ENCODE measurements at places on chromosomes 2 and 18.

- no peak for DNase-seq
These were observed 1073.3 kb downstream of the SOCS6 start for GRCh38 chr18:71362140-71362539.

DNA sequence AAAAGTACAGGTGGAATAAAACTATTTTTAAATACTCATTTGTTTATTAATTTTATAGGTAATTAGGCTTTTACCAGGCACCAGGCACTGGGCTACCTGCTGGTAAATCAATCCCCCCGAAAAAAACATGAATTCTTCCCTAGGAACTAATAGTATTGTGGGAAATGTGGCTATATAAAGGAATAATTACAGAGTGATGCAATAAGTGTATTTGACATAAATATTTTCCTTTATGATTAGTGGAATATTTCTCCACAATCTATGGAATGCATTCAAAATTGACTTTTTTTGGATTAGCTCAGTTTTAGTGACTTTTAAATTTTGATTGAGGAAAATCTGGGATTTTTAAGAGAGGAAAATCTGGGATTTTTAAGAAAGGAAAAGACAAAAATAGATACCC, 109.7 kb upstream of the BZW1 start:
- DNase-seq, result no peak

- DNase-seq, result peak; percentile 32
These were observed 29.4 kb upstream of the NCOA1 start for GRCh38 chr2:24461685-24462084.

DNA sequence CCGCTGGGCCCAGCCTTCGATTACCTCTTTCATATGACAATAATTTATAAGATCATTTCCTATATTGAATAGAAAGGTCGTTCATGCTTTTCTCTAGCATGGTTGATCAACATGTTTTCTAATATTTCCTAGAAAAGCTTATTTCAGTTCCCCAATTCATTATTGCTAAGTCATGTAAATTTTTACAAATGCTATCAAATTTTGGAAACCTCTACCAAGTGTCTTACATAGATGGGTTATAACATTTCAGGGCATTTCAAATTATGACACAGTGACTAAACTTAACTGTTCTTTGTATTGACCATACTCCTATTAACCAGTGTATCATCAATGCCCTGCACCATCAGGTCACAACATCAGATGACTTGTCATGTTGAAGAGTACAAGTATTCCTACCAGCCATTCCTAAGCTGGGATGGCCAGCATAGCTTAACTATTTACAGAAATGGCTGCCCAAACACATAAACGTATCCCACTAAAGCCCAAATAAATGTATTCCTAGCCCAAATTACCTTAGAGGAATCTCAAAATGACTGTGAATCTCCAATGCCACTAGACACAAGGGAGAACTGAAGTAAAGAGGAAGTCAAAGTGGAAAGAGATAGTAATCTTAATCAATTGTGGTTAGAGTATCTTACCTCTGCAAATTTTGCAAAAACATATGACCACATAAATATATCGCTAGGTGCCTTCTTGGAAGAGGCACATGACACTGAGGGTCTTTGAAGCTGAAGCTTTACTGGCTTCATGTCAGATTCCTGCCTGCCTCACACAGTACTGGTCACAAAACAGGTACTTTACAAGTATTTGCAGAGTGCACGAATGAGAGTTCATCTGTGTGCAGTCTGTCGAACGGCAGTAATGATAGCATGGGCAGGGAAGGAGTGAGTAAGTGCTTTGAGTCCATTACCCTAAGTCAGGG, 87.3 kb upstream of the TLK1 start:
- no peak for DNase-seq

- no peak for DNase-seq
These were observed 130.1 kb upstream of the DAPL1 start for GRCh38 chr2:158664987-158665386.

GRCh38 chr2:151777487-151777886, 43.2 kb upstream of the NEB start:
- DNase-seq, result no peak

DNA sequence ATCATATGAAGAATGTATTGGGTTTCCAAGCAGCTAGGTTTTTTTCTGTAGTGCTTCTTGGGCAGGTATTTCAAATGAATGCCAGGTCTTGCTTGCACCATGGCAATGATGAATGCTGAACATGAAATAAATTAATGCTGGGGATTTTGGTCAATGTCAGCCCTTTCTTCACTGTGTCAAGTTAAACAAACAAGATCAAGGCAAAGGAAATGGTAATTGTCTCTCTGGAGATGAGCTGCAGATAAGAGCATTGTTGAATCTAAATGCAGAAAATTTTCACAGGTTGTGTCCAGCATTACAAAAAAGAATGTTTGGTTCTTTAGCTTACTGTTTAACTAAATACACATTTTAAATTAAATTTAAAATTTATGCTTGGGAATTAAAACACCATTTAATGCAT, 144.3 kb downstream of the GPD2 start:
- DNase-seq, result no peak

DNA sequence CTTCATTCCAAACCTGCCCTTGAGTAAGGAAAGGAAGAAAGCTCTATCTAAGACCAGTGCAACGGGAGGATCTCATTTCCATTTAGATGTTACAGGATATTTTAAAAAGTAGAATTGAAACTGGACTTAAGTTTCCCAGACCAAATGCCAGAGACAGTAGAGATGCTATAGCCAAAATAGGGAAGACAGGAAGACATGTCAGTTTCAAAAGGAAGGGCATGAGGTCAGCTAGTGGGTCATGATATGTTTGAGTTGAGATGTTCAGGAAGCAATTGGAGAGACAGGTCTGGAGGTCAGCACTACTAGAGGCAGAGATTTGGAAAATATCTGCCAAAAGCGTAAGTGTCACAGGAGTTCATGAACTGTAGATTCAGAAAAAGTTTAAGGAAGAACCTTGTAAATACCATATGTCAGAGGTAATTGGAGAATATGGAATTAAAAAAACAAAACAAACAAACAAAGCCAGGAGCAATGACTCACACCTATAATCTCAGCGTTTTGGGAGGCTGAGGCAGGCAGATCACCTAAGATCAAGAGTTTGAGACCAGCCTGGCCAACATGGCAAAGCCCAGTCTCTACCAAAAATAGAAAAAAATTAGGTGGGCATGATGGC, 50.8 kb downstream of the EPHA4 start:
- DNase-seq, result no peak

GRCh38 chr18:57649556-57650500, 28.2 kb upstream of the NARS1 start:
- DNase-seq, result no peak

DNA sequence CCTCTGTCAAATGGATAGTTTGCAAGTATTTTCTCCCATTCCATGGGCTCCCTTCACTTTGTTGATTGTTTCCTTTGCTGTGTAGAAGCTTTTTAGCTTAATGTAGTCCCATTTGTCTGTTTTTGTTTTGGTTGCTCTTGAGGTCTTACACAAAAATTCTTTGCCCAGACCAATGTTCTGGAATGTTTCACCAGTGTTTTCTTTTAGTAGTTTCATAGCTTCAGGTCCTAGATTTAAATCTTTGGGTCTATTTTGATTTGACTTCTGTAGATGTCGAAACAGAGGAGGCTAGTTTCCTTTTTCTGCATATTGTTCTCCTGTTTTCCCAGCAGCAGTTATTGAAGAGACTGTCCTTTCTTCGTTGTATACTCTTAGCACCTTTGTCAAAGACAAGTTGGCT, 351.6 kb downstream of the PTPRM start:
- no peak for DNase-seq

- DNase-seq, result no peak
These were observed 793.4 kb upstream of the CELF4 start for GRCh38 chr18:38358805-38359657.

Measured in head of caudate nucleus (tissue), 42 donors.